Stimulated activated CD4-positive, alpha-beta T cell treated with anti-CD3 and anti-CD28 coated beads, Interleukin-4, amount 100 ng/mL, for 48 hours (primary cell): ENCODE measurements at places on chromosomes 1 and 21.

DNA sequence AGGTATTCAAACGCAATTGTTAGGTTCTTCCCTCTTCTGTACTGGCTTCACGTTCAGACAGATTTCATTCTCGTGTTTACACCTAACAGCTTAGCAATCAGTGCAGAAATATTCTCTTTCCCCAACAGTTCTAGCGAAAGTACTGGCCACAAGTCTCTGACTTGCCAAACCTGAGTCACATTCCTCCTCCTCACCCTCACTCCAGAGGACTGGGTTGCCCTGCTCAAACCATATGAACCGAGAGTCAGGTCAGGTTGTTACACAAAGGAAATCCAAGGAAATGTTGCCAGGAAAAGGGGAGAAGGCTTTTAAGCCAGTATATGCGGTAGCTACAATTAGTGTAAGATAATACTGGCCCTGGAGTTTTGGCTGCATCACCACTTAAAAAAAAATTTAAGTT is 282.5 kb downstream of the RGS7 start:
- DNase-seq, result no peak

DNA sequence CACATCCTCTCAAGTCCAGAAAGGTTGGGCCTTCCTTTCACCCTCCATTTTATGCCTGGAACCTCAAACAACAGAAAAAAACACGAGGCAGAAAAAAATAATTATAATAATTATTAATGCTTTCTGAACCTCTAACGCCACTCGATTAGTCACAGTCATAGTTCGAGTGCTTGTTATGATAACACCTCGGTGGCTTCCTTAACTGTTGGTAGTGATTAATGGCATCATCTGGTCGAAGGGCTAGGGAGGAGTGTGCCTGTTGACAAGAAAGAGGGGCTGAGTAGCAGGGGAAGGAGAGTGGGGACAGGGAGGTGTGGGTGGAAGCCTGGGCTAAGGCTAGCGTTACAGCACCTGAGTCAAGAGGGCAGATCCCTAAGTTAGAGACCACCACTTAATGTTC is 21.3 kb upstream of the IL10 start:
- DNase-seq, result no peak

DNA sequence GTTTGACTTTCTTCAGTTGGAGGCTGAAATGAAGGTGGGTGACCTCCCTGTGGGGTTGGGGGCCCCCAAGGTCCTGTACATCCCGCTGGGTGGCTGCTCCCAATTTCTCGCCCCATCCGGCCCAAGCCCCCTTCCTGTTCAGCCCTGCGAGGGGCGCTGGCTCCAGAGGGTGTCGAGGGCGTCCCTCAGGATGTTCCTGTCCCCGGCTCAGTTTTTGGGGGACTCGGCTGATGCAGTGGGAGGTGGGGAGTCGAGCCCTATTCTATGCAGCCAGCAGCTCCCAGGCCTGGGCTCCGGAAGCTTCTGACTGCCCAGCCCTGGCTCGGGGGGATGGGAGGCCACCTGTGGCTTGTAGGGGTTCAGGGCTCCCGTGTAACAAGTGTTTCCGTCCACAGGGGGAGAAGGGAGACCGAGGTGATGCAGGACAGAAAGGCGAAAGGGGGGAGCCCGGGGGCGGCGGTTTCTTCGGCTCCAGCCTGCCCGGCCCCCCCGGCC is 38.2 kb downstream of the SLC19A1 start:
- no peak for DNase-seq

- no peak for DNase-seq
Observed at GRCh38 chr21:39537571-39537970, 75.2 kb upstream of the B3GALT5 start.

DNA sequence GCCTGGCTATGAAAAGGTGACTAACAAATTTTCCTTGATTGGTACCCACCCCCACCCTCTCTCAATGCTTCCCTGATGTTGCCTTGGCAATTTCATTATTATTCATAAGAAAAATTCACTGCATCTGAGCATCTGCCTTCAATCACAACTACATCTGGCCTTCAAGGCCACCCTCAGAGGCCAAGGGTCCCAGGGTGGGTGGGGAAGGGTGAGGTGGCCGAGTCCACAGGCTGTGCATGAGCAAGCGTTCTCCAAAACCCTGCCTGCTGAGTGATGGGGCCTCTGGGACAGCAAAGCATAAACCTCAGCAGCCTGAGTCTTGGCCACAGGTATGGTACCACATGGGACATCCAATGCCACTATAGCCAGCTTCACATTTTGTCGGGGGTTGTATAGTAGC is 198.7 kb downstream of the SLC35F3 start:
- no peak for DNase-seq

DNA sequence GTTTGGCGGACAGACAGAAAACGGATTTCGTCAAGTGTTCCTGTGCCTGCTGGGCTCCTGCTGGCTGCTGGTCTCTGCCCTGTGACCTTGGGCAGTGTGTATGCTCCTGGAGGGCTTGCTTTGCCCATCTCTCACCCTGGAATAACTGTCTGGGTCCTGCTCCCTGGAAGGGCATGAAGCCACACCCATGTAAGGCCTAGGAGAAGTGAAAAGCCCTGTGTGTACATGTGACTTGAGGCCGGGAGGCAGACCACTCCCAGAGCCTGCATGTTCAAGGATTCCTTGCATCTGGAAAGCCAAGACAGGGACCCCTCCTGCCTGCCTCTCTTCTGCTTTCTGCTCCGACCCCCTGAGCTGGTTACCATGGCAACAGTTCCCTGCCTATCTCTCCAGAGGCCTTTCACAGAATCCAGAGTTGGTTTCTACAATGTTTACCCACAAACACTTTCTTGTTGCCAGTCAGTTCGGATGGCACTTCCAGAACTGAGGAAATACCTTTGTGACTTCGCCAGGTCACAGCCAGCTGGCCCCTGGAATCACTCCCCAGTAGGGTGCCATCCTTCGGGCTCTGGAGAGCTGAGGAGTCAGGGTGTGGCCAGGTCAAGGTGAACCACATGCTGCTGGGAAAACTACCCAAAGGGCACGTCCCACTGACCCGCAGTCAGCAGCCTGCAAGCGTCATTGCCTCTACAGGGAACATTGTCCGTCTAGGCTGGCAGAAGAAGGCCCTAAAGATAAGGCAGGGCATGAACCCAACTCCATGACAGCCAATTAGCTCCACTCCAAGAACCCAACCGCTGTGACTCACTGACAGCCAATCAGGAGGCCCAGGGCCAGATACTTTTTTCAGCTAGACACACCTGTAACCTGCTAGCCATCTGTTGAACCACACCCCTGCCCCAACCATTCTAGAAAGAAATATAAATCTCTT is 14.7 kb upstream of the GPR37L1 start:
- no peak for DNase-seq

- no peak for DNase-seq
Observed at GRCh38 chr1:207321790-207322645, 540 bp downstream of the CD55 start.

GRCh38 chr1:203776636-203777035 is 11.7 kb downstream of the LAX1 start:
- DNase-seq, result no peak

DNA sequence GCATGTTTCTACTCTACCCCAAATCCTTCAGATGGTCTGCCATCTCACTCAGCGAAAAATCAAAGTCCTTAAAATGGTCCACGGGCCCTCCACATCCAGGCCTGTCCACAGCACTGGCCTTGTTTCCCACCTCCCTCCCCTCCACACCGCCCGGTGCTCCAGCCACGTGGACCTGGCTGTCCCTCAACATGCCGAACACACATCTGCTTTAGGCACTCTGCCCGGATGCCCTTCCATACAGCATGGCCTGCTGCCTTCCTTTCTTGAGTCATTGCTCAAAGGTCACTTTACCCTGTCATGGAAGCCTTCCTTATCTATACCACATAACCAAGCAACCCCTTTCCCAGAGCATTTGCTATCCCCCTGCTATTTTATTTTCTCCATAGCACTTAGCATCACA is 143.0 kb downstream of the DNM3 start:
- no peak for DNase-seq

GRCh38 chr1:198622001-198622400 is 16.8 kb upstream of the PTPRC start:
- no peak for DNase-seq

DNA sequence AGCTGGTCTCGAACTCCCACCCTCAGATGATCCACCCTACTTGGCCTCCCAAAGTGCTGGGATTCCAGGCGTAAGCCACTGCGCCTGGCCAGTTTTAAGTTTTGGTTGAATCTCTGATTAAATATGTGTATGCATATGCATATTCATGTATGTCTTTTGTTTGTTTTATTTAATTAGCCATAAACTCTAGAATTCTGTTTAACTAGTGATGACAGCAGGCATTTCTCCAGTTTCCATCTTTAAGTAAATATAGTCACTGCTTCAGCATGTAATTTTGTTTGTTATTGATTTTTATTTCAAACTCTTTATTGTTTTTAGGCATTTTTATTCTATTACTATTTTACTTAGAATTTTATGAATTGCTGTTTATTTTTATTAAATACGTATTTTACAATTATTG is 58.0 kb downstream of the NUF2 start:
- no peak for DNase-seq

GRCh38 chr1:110515891-110516290 is 3.1 kb downstream of the KCNA10 start:
- no peak for DNase-seq

GRCh38 chr1:37945743-37946702 is 830 bp downstream of the INPP5B start:
- no peak for DNase-seq

DNA sequence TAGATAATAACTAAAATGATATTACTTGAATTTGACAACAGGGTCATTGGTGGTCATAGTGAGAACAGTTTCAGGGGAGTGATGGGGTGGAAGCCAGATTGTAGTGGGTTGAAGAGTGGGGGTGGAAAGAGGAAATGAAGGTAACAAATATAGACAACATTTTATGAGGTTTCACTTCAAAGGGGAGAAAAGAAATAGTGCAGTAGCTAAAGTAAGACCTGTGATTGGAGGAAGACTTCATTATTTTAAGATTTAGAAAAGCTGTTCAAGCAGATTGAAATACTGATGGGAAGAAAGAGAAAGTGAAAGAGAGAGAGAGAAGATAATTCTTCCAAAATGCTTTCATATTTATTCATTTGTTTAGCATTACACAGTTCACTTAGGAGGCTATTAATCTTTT is 52.0 kb upstream of the KCNA3 start:
- DNase-seq, result no peak
